Left hindlimb (tissue), 1 donor: ENCODE measurements at places on chromosomes 7 and 10.

DNA sequence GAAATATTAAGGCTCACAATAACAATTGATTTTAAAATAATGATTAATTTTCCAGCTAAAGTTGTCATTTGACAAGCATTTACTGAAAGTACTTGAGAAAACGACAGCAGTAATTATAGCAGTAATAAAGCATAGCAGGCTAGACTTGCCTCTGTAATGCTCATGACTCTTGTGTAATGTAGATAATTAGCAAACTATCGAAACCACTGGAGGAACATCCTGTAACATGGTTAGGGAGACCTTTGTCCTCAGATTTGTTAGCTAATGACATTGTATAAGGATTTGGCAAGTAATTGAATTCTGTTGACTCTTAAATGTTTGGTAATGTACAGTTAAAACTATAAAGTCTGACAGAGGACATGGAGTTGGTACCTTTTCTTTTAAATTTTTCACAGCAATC is 24.8 kb downstream of the ARL4A start:
- no peak for DNase-seq

DNA sequence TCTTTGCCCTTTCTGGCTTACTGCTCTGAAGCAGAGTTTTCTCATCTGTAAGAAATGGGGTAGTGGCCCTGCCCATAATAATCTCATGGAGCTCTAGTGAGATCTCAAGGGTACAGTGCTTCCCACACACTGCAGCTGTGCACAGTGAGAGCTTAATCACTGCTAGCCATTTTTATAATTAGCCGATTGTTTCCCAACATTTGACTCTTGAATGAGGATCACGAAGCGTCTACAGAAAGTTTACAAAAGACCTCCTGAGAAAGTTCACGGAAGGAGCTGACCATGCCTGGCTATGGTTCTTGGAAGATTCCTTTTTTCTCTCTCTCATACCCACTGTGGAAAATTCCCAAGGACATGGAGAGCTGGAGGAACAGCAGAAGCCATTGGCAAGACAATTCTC is 70.4 kb downstream of the FAM171A1 start:
- DNase-seq = no peak

DNA sequence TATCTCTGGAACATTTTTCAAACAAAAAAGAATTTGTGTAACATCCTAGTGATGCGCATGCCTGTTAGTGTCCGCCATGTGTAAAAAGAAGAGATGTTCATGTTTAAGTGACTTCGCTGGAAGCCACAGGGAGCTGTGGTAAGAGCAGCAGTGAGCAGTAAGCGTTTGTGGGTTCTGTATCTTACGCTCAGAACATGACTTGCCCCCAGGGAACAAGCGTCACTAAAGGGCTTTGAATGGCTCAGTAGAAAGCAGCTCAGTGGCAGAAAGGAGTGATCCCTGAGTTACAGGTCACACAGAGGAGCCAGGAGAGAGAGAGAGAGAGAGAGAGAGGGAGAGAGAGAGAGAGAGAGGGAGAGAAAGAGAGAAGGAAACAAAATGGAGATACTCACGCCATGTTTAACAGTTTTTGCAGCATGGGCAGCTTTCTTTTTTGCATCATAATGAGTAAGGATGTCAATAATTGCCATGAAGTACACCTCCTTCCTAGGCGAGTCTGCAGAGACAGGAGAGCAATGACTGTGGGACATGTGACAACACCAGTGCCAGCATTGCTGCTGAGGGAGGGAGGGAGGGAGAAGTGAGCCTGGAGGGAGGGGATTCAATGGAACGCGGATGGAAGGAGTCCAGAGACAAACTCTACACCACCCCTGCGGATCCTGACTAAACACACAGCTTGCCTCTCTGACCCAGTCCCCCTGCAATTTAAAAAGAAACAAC is 174.6 kb downstream of the PIP4K2A start:
- no peak for DNase-seq

DNA sequence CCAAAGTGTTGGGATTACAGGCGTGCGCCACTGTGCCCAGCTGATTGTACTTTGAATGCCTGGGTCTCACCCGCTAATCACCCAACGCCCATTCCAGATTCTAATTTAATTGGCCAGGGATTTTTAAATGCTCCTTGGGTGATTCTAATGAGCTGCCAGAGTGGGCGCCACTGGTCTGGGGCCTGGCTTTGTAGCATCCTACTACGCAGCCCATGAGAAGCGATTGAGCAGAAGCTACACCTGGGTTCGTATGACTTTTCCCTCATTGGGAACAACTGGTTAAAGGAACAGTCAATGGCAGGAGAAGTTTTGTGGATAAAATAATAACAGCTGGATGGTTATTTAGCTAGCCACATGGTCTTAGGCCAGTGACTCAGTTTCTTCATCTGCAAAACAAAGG is 108.0 kb downstream of the SPAG6 start:
- DNase-seq = no peak

GRCh38 chr10:97291357-97292096 is 910 bp downstream of the ARHGAP19 start:
- DNase-seq = no peak

DNA sequence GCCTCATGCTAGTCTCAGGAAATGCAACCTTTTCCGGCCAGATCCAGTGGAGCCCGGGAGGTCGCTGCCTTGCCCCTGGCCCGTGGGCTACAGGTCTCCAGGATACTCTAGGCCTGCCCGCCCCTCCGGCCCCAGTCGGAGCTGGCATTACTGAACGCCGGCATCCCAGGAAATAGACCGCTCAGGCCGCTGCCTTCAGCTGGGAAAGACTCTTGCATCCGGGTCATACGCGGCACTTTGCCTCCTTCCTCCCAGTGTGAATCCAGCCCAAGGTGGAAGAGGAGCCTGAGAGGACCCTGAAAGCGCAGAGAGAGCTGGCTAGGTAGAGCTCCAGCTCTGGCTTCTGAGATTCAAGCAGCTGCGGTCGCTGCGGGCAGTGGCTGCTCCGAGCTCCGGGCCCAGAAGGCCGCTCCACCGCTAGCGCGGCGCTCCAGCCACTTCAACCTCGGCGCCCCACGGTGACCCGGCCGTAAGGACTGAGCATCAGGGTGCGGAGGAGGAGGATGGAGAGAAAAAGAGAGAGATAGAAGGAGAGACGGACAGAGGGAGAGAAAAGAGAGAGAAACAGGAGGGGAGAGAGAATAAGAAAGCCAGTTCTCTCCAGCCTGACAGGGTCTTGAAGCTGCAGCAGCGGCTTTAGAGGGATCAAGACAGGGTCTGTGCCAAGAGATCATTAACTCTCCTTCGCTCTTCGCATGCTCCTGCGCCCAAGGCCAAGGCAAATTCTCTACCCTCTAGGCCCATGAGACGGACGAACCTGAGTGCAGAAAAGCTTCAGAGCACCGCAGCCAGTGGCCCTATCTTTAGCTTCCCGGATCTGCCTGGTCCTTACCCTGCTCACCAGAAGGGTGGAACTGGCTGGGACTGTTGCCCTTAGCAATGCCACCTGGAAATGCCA is 1.8 kb upstream of the HOXA10 start:
- DNase-seq = peak; percentile 62

GRCh38 chr7:142854372-142855113 is at the start of gene EPHB6:
Gene EPHB6 (plus strand): TSS chr7:142855076. CDS start chr7:142863228, 8,152 bp downstream.
- DNase-seq = peak; percentile 83

- no peak for DNase-seq
These were observed 78.3 kb downstream of the ELAPOR2 start for GRCh38 chr7:86981127-86981526.

- no peak for DNase-seq
These were observed 21.7 kb downstream of the PAPOLB start for GRCh38 chr7:4840079-4840501.

GRCh38 chr7:147298611-147299043 is 1182.0 kb downstream of the CNTNAP2 start:
- DNase-seq = no peak

GRCh38 chr7:6547400-6547799 is 3.9 kb downstream of the GRID2IP start:
- no peak for DNase-seq

DNA sequence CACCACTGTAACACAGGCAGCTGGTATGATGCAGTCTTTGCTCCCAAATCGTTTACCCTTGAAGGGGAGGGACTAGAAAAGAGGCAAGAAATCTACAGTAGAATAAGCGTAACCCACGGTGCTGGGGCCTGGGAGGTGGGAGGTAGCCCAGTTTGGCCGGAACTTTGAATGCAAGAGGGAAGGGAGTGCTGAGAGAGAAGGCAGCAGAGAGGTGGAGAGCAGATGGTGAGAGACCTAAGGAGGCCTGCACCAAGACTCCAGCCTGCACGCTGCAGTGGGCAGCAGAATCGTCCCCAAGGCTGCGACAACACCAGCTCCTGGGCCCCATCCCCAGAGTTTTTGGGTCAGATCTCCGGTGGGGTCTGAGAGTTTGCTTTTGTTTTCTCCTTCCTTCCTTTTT is 547.5 kb downstream of the GALNT17 start:
- DNase-seq = no peak

- DNase-seq = no peak
These were observed 18.6 kb downstream of the OPALIN start for GRCh38 chr10:96339956-96340904.

DNA sequence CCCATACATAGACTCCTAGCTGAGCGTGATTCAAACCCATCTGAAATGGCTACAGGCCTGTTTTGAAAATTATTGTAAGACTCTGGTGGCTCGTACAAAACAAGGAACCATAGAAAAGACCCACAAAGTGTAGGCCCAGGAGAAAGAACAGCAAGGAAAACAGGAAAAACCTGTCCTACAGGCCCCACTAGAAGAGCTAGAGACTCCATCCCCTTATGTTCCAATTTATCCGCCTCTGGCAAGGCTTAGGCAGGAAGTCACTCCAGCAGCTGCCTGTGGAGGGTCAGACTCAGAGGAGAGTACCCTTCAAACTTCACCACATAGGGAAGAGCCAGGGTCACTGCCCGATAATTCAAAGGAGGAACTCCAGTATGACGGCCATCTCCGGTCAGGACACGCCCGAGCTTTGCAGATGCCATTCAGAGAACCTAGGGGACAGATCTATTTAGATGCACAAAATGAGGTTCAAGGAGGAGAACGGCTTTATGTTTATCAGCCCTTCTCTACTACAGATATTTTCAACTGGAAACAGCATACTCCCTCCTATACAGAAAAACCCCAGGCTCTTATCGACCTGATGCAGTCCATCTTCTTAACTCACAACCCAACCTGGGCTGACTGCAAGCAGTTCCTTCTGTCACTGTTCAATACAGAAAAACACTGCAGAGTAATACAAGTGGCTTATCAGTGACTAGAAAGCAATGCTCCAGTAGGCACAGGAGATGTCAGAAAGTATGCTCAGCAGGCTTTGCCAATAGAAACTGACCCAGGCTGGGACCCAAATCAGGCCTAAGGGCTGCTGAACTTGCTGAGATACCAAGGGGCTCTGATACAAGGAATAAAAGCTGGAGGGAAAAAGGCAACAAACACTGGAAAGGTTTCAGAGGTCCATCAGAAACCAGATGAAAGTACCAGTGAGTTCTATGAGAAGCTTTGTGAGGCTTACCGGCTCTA is 8.6 kb upstream of the ZNF33B start:
- DNase-seq = no peak

DNA sequence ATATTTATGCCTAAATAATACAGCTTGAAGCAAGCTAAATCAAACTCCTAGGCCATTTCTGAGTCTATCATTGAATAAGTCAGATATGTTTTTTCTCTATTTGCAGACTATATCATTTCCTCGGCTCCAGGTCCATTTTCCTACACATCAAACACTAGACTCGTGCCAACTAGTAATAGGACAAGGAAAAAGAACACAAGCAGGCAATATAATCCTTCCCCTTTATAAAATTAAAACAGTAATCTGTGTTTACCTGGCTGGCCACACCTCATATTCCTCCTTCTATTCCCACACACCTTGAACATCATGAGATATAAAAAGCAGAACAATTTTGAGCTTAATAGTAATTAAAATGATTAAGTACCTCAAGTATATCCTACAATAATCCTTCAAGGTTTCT is 325.7 kb downstream of the TFEC start:
- no peak for DNase-seq

GRCh38 chr10:72730479-72730878 is 38.5 kb downstream of the MCU start:
- no peak for DNase-seq

DNA sequence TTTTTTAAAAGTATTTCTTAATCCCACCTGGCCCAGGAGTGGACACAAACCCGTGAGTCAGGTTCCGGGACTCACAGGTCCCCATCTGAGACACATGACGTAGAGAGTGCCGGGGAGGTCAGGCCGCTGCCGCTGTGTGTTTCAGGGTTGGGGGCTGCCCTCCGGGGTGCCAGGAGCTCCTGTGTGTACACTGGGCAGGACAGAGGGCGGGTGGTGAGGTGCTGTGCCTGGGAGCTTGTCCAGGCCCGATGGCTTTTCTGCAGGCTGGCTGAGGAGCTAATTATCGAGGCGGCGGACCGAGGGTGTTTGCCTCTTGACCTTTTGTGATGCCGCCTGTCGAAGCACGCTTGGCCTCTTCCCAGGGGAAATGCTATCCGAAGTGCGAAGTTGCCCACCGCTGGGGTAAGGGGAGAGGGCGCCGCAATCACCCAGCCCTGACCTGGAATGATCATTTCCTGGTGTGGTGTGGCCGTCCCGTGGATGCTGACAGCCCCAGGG is 42.1 kb downstream of the FOXL3 start:
- DNase-seq = no peak

DNA sequence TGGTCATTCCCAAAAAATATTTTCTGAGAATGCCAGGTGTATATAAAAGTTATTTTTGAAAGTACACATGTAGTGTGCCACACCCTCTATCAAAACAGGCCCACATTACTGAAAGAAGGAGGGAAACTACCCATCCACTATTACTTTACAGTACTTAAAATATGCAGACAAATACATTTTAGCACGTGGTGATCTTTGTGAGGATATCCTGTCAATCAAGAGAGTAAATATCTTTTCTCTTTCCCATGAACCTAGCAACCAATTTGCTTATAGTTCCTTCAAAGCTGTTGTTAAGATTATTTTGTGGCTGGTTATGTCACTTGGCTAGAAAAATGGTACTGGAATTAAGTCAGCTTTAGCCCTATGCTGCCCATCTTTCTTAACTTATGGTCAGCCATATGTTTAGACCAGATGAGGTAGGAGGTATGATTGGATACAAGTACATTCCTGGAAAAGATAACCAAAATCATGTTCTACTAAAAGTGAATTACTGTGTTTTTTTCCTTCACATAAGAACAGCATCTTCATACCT is 70.1 kb downstream of the AUTS2 start:
- no peak for DNase-seq

GRCh38 chr10:77371421-77371820 is 266.2 kb downstream of the KCNMA1 start:
- DNase-seq = no peak

DNA sequence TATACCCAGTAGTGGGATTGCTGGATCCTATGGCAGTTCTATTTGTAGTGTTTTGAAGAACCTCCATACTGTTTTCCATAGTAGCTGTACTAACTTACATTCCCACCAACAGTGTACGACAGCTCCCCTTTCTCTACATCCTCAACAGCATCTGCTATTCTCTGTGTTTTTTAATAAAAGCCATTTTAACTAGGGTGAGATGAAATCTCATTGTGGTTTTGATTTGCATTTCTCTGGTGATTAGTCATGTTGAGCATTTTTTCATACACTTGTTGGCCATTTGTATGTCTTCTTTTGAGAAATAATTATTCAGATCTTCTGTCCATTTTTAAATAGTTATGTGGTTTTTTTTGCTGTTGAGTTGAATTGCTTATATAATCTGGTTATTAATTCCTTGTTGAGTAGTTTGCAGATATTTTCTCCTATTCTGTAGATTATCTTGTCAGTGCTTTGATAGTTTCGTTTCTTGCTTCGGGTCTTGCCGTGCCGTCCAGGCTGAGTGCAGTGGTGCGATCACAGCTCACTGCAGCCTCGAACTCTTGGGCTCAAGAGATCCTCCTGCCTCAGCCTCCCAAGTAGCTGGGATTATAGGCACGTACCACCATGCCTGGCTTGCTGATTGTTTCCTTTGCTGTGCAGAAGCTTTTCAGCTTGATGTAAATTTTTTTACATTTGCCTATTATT is 12.0 kb downstream of the MTG1 start:
- no peak for DNase-seq

- DNase-seq = peak; percentile 88
These were observed 265.9 kb upstream of the ZMIZ1 start for GRCh38 chr10:78802866-78803265.
